Stimulated activated CD4-positive, alpha-beta T cell treated with anti-CD3 and anti-CD28 coated beads, Interleukin-15, amount 100 ng/mL, for 1 hour (primary cell): ENCODE measurements at places on chromosomes 7 and 10.

DNA sequence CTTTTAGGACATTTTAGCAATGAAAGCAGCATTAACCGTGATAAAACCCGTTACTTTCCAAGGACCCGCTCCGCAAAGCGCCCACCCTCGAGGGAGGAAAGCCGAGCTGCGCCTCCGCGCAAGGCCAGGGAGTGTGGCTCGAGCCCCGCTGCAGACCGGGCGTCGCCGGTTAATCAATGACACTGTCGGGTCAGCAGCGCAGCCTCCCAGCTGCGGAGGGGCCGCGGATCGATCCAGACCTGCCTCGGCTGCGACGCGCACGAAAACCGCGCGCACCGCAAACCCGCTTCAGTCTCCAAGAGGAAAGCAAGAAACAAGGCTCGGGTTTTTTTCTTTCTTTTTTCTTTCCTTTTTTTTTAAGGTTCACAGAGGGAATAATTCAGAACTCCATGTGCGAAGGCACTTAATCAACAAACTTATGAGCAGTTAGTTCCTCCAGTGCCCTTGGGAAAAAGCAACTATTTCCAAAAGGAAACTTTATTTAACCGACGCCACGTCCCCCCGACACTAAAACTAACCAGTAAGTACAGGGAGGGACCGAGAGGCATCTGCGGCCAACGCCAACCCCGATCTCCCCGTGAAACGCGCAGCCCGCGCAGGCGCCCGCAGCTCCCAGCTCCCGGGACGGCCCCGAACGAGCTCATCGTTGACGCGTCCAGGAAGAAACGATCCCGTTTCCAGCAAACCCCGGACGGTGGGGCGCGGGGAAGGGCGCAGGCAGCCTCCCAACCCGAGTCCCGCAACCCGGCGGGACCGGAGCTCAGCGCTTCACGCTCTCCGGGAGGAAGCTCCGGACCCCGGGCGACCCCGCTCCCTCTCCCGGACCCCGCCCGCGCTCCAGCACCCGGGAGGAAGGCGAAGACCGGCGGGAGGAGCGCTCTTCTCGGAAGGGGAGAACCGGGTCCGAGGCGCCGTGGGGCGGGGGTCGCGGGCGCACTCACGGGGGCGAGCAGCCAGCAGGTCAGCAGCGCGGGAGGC, 598 bp downstream of the VIPR2 start:
- DNase-seq, result no peak

GRCh38 chr10:5620223-5620721, 46.1 kb downstream of the ASB13 start:
- no peak for DNase-seq

DNA sequence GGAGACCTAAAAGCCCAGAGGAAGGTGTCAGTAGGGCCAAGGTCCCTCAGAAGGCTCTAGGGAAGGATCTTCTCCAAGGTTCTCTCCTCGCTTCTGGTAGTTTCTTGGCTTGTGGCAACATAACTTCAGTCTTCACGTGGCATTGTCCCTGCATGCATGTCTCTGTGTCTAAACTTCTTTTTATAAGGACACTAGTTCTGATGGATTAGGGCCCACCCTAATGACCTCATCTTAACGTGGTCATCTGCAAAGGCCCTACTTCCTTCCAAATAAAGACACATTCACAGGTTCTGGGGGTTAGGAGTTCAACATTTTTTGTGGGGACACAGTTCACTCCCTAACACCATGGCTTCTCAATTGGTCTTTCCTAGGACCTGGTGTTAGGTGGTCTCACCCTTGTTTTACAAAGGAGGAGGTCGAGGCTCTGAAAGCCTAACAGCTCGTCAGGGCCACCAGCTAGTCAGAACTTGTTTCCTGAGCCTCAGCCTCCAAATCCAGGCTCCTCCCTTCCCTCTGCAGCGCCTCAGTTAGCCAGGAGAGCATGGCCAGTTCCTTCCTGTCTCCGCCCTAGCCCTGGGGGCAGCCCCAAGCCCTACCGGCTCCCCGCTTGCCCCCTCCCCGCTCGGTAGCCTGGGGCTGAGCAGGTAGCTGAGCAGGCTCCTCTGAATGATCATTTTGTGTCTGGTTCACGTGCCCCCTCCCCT, 109.7 kb upstream of the PPIF start:
- DNase-seq, result no peak

GRCh38 chr10:93299606-93300287, 182.4 kb downstream of the MYOF start:
- DNase-seq, result no peak

DNA sequence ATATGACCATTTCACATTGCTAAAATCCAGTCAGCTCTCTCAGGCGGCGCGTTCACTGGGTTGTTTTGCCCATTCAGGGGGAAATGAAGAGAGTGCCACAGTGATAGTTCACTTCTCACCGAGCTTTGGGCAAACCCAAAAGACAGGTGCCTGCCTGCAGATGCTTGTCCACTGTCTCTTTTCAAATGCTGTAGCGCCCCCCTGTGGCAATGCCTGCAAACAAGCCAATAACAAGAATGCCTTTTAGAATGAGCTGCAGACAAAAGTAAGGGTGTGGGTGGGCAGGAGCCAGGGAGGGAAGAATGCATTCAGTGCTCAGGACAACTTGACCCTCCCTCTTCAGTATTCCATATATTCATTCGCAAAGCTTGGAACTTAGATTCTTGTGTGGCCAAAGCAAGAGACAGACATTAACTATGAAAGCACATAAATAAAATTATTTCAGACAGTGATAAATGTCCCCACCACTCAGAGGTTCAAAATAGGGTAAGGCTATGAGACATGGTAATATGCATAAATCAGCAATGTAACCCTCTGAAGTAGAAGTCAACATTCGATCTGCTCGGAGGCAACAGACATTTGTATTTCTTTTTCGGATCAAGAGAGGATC, 86.9 kb downstream of the JAZF1 start:
- no peak for DNase-seq

DNA sequence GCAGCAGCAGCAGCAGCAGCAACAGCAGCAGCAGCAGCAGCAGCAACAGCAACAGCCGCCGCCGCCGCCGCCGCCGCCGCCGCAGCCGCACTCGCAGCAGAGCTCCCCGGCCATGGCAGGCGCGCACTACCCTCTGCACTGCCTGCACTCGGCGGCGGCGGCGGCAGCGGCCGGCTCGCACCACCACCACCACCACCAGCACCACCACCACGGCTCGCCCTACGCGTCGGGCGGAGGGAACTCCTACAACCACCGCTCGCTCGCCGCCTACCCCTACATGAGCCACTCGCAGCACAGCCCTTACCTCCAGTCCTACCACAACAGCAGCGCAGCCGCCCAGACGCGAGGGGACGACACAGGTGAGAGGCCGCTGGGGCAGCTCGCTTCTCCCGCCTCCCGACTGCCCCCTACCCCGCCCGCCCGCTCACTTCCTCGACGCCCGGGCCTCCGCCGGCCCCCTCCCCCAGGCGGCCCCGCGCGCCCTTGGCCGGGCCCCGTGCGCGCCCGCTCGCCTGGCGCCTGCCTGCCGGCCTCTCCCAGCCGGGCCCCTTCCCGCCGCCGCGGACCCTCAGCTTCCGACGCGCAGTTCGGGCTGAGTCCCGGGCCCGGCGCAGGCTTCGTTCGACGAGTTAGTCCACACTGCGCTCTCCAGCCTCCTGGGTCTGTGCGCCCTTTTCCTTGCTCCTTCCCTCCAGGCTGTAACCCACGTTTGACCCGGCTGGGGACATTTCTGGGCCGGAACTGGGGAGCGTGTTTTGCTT, 882 bp downstream of the DLX6 start:
- no peak for DNase-seq

GRCh38 chr7:38819463-38819862, 89.5 kb downstream of the VPS41 start:
- no peak for DNase-seq

DNA sequence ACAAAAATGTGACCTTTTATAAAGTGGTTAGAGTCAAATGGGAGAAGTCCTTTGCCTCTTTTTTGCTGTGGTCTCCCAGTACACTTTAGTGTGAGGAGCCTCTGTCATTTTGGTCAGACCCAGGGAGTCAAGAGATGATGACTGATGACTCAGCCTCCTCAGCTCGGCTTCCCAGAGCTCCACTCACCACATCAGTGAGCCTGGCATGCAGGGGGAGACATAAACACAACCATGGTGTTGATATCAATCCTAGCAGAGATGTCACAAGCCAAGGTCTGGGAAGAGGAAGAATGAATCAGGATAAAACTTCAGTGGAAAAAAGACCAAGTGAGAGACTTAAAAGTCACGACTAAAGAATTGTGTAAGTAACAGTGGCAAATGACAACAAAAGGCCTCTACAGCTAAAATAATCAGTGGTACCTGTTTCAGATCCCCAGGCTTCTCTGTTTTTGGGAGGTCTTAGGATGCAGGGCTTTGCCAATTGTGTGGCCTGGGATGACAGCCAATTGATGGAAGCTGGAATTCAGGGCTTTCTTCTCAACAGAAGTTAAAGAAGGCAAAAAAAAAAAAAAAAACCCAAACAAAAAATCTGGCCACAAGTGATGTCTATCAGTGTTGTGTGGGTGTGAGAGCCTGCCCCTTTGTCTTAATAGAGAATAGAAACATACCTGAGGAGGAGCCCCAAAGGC, 50.2 kb downstream of the TFAM start:
- DNase-seq, result no peak

- no peak for DNase-seq
These were observed 38.5 kb downstream of the NPTX2 start for GRCh38 chr7:98655611-98656010.
